Renal cortex interstitium (tissue), 15 donors: ENCODE measurements at places on chromosomes 4 and X.

GRCh38 chr4:152956650-152957436 lies 20.7 kb downstream of the FHDC1 start:
- DNase-seq: no peak

DNA sequence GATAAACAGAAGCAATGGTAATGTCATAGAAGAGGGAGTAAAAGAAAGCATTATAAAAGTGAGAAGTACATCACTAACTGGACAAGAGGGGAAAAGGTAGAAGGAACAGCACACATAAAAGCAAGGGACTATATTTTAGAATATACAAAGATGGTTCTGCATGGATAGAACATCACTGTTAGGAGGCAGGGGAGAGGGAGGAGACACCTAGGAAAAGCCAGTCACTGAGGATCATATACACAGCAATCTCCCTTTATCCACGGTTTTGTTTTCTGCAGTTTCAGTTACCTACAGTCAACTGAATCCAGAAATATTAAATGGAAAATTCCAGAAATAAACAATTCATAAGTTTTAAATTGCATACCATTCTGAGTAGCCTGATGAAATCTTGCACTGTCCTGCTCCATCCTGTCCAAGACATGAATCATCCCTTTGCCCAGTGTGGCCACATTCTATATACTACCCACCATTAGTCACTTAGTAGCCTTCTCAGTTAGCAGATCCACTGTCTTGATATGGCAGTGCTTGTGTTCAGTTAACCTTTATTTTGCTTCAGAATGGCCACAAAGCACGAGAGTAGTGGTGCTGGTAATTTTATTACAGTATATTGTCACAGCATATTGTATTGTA lies 74.2 kb downstream of the PPA2 start:
- no peak for DNase-seq

DNA sequence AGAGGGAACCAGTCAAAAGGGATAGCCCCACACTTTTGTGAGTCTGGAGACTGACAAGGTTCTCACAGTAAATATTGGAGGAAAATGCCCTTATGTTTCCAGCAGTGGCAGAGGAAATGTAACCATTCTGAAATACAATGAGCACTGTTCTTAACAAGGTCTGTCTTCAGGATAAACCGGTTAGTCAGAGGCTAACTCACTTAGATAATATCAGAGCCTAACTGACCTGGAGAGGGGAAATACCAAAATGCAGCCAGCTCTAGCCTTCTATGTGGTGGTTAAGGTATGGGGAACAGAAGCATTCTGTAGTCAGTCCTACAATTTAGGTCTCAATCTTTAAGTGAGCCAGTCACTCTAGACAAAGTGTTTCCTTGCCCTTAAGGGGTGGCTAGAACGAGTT lies 70.8 kb downstream of the TBCK start:
- no peak for DNase-seq

- DNase-seq: no peak
These were observed 15.8 kb upstream of the CXorf38 start for GRCh38 chrX:40663078-40663740.

DNA sequence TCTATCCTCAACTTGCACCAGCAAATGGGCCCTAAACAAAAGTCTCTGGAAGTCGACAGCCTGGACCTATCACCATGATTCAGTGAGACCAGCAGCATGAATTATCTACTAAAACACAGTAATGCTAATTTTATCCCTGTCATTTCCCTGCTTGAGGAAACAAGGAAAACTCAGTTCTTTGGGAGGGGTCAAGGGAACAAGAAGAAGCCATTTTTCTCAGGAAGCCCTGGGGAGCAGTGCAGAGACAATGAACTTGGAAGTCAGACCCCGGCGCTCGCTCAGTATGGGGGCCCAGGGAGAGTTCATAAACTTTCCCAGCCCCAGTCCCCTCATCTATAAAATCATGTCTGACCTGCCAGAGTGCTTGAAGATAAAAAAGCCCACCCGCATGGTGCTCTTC lies 50.4 kb downstream of the DCTD start:
- DNase-seq: no peak

DNA sequence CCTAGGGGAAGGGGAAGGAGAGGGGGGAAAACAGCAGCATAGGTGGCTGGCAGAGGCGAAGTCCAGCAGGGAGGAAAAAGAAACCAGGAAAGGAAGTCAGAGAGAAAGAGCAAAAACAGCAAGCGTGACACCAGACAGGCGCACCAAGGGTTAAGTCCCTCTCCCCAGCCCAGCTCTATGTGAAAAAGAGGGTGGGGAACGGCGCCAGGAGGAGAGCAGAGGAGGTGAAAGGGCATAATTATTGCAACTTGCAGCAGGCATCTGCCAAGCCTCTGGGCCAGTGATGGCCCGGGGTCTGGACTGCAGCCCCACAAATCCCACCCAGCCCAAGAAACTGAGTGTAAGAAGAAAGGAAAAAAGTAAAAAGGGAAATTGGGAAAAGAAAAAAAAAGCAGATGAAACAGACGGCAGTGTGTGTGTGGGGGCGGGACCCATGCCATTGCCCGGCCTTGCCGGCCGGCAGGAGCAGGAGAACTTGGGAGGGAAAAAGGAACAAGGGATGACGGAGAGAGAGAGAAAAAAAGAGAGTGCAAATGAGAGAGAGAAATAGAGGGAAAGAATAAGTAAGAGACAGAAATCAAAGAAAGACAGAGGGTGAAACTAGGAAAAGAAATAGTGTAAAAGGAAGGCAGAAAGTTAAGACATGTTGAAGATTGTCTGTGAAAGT lies 14.1 kb upstream of the RHOXF2 start:
- no peak for DNase-seq

DNA sequence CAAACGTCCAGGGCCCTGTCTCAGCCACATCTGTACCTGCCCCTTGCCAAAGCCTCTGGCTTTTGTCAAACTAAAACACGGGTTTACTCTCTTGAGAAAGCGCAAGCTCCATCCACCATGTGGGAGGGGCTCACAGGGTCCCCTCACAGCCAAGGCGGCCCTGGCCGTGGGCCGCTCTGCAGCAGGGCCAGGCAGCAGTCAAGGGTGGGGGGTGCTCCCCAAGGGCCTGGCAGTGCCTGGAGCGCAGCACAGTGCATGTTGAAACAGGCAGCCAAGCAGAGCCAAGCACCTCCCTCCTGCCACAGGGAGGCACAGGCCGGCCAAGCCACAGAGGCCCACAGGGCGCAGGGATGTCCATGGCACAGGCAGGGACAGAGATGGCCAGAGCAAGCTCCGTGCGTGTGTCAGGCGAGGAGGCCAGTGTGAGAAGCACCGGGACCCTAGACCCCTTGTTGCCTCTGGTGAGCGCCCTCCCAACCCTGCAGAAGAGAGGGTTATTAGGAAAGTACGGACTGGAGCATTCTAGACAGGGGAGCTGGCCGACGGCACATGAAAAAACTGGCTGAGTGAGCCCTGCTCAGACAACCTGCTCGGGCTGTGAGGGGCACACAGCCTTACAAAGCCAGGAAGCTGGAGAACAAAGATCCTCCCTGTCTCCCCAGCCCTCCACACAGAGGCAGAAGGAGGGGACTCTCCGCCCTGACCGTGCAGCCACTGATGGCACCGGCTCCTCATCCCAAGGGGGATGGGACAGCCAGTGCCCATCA lies 39.0 kb downstream of the FAM53A start:
- DNase-seq: no peak

GRCh38 chr4:41260116-41260733 lies 3.5 kb downstream of the UCHL1 start:
- DNase-seq: no peak

- DNase-seq: no peak
These were observed 260.2 kb downstream of the IL1RAPL1 start for GRCh38 chrX:28847423-28847822.

- no peak for DNase-seq
These were observed 17.4 kb upstream of the ARMCX2 start for GRCh38 chrX:101677028-101677427.

DNA sequence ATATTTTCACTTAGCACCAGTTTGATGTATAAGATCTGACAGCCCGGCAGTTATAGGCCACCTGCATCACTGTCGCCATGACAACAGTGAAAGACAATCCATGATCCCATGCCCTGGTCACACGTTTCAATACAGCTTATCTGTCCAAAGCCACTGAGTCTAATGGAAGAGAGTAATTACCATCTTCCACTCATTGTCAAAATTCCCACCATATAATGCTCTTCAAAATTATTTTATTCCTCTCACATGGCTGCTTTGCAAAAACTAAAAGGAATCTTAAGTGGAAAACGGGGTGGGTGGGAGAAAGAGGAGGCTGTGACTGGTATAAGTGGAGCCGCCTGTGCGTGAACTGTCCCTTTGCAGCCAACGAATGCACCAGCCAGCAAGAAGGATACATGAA lies 44.2 kb downstream of the MAML3 start:
- DNase-seq: no peak

GRCh38 chrX:155148724-155149537 lies 67.3 kb upstream of the VBP1 start:
- no peak for DNase-seq
